ENCODE measurements at places on chromosomes 4 and X.

GRCh38 chr4:172777729-172778431 is 390.7 kb upstream of the GALNT7 start:
- no peak for DNase-seq

DNA sequence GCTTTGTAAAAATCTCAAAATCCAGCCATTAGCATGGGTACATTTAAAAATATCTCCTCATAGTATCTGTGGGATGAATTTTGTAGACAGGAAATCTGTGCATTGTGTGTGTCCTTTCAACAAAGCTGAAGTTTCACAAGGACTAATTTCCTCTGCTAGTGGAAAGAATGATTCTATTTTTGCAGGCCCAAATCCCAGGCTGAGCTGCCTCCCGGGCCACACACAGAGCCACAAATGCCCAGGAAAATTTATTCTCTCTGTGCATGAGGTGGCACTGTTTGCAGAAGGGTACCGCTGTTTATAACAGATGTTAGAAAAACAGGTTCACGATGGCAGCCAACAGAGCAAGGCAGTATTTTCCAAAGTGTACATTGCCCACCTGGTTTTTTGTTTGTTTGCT is 11.0 kb upstream of the VCX3B start:
- DNase-seq: no peak

DNA sequence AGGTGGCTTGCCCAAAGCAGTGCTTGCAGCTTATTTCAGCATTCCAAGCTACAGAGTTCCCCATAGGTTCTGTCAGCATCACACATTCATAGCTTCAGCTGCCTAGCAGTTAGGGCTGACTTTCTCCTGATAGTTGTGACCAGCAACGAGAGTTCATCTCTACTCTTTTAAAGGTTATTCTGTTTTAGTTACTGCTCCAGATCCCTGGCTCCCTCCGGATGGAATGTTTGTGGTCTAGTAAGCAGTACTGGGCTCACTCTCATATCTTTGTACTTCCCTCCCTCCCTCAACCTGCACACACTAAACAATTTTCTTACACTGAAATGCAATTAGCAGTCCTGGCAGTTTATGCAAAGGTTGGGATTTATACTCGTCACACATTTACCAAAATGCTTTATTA is 43.9 kb downstream of the PTTG2 start:
- no peak for DNase-seq

GRCh38 chr4:80806472-80806871 is 224.0 kb upstream of the BMP3 start:
- DNase-seq: no peak

GRCh38 chr4:183746305-183747229 is 87.5 kb downstream of the TRAPPC11 start:
- no peak for DNase-seq

- no peak for DNase-seq
These were observed 45.5 kb upstream of the STK26 start for GRCh38 chrX:131977619-131978018.

DNA sequence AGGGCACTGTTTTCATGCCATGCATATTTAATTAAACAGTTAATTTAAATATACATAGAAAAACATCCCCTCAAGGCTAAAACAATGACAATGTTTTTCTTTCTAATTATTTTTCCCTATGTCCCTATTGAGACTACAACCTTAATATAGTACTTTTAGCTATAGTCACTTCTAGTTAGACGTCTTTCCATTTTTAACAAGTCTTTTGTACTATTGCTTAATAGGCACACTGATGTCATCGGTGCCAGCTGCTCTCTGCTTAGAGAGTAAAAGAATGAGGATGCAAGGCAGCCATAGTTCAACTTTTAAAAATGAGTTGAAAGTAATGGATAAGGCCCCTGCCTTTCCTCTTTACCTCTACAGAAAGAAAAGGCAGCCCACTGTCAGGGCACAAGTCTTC is 191.1 kb downstream of the KCTD8 start:
- no peak for DNase-seq

DNA sequence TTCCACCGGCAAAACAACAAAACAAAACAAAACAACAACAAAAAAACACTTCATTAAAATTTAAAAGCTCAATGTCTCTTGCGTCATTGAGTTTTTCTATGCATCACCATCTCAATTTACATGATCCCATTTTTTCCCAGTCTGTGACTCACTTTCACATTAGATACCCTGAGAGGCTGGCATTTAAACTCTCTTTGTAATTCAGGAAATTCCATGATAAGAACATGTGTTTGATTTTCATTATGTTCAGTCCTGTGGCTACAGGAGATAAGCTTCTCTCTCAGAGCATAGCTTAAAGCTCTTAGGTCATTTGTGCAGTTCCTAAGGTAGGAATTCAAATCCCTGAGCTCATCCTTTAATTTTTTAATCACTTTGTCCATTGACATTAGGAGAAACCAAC is 104.6 kb downstream of the NBDY start:
- DNase-seq: no peak

- no peak for DNase-seq
These were observed 8.8 kb upstream of the XIAP start for GRCh38 chrX:123851079-123851478.

DNA sequence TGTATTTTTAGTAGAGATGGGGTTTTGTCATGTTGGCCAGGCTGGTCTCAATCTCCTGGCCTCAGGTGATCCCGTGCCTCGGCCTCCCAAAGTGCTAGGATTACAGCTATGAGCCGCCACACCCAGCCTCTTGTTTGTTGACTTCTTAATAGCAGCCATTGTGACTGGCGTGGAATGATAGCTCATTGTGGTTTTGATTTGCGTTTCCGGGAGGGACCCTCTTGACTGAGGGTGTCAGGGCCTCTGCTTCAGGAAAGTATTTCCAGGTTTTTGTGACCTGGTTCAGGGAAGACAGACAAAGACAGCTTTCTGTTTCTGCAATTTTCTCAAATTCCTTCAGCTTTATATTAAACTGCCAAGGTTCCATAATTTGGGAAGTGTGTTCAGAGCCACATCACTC is 15.1 kb downstream of the CSF2RA start:
- DNase-seq: no peak

GRCh38 chrX:135625995-135626394 is 87.4 kb upstream of the CT45A1 start:
- no peak for DNase-seq

DNA sequence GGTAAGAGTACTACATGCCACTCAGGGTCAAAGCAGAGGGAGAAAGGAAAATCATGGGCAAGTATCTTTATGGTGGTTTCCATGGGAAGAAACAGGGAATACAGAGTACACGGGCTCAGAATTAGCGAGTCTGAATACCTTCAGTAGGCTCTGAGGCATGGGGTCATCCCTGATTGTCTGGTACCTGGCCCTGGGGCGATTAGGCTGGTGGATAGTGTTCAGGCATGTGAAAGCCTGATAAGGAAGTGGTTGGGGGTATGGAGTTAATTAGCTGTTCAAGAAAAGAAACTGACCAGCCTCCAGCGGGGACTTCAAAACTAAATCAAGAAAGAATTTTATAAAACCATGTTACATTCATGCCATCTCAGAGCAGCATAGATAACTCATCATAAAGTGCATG is 518.8 kb downstream of the RAB28 start:
- DNase-seq: no peak

- no peak for DNase-seq
These were observed 60.9 kb downstream of the SOWAHB start for GRCh38 chr4:76836860-76837562.

DNA sequence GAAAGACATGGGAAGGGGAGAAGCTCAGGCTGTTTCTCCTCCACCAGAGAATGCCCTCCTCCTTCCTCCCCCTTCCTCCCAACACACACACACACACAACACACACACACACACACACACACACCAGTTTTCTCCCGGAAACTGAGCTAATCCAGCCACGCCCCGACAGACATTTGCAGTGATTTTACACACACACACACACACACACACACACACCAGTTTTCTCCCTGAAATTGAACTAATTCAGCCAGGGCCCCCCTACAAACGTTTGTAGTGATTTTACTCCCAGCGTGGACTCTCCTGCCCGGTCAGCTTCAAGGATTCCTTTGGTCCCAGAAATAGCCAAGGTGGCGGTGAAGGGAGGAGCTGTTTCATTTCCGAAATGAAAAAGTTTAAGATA is 32.9 kb upstream of the STX18 start:
- DNase-seq: no peak

GRCh38 chr4:162494935-162495334 is 331.1 kb upstream of the FSTL5 start:
- DNase-seq: no peak

- DNase-seq: no peak
These were observed 127.6 kb upstream of the GATB start for GRCh38 chr4:151888367-151888866.

- no peak for DNase-seq
These were observed 2.1 kb downstream of the NSD2 start for GRCh38 chr4:1873291-1873690.

GRCh38 chr4:95838192-95838591 is 1.7 kb upstream of the PDHA2 start:
- DNase-seq: no peak

DNA sequence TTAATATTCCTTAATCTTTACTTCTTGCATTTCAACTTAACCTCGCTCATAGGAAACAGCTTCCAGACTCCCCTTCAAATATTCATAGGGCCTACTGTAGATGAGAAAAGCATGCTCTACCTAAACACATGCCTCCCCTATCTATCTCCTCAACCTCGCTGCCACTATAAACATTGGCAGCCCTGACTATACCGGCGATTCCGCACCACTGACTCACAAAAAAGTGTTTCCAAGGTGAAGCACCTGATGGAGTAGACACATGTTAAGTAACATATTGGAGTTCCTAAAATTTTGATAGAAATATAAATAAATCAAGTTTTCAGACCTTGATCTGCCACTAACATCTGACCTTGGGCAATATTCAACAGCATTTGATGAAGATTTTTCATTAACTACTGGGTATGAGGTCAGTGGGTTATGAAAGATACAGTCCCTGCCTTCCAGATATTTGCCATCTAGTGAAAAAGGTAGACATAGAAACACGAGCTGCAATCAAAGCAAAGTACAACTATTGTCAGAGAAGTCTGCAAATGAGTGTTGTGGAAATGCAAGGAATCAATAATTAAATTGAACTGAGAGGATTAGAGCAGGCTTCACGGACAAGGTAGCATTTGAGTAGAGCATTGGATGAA is 184.2 kb downstream of the MAML3 start:
- no peak for DNase-seq

GRCh38 chr4:80307774-80308465 is 27.6 kb upstream of the CFAP299 start:
- DNase-seq: no peak

DNA sequence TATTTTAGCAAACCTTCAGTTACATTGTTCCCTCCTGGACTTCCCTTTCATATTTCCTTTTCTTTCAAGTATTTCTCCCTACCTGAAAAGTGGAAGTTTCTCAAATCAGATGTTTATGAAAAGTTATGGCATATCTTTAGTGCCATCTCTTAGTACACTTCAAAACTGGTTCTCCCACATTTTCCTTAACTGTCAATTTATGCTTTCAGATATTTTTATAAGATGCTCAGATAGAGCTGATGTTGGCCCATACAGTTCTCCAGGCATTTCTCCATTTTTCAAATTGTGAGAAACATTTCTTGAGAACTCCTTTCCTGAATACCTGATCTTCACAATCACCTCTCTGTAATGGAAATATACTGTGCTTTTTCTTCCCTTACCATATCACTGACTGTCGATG is 32.5 kb upstream of the AP1AR start:
- no peak for DNase-seq
